Stimulated activated CD4-positive, alpha-beta T cell treated with anti-CD3 and anti-CD28 coated beads, Interleukin-4, amount 100 ng/mL, for 4 hours (primary cell): ENCODE measurements at places on chromosomes 13 and 19.

DNA sequence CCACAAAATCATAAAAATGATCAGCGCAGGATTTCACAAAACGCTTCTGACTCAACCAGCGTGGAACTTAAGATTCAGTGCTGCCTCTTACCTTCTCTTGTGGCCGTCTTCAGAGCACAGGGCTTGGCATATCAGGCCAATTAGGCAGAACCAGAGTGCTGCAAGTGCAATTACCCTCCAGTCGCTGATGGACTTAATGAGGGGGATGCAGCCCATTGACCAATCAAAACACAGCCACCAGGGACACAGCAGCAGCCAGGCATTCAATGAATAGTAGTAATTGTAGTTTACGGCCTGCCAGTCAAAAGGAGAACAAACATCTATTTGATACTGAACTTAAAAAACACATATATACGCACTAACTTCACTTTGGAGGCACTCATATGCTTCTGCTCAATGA lies 38.2 kb downstream of the TMTC4 start:
- no peak for DNase-seq

GRCh38 chr19:29841209-29841558 lies 29.4 kb downstream of the CCNE1 start:
- DNase-seq: no peak

- DNase-seq: no peak
Observed at GRCh38 chr19:57803594-57804325, 11.0 kb downstream of the ZNF552 start.

DNA sequence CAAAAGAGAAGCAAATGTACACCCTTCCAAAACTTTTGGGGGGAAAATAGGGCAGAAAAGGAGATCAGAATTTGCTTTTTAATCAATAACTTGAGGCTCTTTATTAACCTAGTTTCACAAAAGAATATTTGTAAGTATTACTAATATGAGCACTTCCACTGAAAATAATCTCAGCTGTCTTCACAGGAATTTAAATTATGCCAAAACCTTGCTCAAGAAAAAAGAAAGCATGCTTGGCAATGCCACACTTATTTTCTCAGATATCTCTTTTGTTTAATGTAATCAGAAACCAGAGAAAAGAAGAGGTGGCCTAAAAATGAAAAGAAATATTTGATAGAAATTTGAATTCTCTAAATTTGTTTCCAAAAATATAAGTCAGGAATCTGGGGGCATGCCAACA lies 234.9 kb upstream of the GPC6 start:
- DNase-seq: no peak

DNA sequence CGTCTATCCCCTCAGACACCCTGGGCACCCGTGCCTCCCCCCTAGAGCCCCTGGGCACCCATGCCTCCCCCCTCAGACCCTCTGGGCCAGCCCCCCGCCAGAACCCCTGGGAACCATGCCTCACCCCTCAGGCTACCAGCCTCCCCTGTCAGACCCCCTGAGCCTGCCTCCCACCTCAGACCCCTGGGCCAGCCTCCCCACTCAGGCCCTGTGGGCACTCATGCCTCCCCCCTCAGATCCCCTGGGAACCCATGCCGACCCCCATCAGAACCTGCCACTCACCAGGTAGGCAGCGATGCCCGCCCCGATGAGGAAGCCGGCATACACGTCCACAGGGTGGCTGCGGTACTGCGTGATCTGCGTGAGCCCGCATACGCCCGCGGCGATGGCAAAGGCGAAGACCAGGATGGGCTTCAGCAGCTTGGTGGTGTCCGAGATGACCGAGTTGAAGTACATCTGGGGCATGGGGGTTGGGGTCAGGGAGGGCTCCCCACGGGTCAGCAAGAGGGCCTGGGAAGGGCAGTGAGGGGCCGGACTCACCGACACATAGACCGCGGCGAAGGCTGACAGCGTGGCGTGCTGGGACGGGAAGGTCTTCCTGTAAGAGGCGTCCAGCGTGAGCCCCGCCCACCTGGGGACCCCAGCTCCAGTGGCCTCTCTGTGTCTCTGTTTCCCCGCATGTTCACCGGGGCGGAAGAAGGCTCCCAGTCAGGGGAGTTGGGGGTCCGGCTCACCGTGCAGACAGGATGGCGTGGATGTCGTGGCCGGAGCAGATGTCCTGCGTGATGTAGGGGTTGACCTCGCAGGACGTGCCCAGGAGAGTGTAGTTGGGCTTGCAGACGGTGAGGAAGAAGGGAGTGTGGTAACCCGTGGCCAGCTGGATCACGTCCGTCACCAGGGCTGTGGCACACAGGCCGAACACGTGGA lies 7.3 kb downstream of the PLPPR3 start:
- DNase-seq: no peak

GRCh38 chr19:42323852-42324654 lies 1.4 kb upstream of the MEGF8 start:
- peak; percentile 8 for DNase-seq

- no peak for DNase-seq
Observed at GRCh38 chr19:22286151-22286810, at the start of gene ZNF729. ZNF729 (plus strand) TSS chr19:22286441; CDS start chr19:22286526, 85 bp downstream.

- DNase-seq: peak; percentile 38
Observed at GRCh38 chr19:5828661-5829566, 10.6 kb downstream of the FUT6 start.

DNA sequence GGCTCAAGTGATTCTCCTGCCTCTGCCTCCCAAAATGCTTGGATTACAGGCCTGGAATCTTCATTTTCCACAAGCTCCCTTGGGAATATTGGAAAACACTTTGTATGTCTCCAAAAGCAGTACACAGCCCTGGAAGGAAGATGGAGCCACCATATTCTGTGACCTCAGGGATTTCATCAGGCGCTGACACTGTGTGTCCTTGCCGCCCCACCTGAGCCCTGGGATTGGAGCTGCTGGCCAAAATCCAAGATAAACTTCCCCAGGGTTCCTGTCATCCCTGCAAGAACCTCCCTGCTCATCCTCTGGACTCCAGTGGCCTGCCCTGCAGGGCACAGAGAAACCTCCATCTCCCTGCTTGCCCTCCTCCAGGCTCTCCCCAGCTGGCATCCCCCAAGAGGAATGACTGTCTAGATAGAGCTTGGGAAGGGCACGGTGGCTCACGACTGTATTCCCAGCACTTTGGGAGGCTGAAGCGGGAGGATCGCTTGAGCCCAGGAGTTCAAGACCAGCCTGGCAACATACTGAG lies 1.3 kb upstream of the GNG7 start:
- DNase-seq: no peak

DNA sequence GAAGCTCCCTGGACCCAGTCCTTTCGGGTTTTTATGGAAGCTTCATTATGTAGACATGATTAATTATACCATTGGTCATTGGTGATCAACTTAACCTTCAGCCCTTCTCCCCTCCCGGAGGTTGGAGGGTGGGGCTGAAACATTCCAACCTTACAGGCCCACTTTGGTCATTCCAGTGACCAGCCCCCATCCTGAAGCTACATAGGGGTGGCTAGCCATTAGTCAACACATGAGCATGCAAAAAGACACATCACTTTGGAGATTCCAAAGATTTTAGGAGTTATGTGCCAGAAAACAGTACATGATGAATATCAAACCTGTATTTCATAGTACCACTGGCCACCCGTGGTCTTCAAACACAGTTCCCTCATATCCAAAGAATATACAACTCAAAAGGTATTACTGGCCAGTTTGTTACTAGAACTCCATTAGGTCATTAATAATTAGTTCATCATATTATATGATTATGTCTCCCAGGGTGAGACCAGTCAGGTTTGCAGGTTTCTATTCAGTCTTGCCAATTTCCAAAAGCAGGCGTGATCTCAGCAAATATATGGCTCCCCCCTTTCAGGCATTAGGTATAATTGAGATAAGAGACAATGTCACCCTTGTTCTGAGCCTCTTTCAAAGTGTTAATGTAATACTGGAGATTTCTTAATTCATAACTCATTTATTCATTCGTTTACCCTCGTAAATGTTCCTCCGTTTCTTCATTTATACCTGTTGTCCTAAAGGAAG lies 11.1 kb downstream of the PPP5C start:
- no peak for DNase-seq

- no peak for DNase-seq
Observed at GRCh38 chr13:27972478-27972820, 3.3 kb upstream of the CDX2 start.

DNA sequence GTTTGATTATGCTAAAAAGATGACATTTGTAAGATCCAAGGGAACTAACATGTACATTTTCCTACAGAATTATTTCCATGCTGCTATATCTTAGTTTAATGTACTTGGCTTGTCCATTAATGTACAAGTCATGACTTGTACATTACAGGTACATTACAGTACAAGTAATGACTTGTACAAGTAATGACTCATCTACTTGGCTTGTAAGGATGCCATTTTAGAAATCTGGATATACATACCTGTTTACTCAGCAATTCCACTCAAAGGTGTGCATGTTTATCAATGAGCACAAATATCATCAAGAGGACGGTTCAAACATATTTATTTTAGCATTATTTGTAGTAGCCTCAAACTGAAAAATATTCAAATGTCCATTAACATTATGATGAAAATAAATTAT lies 87.0 kb upstream of the TRPC4 start:
- DNase-seq: no peak

- DNase-seq: no peak
Observed at GRCh38 chr13:43433691-43434141, 353.1 kb downstream of the ENOX1 start.

GRCh38 chr13:21009036-21009435 lies 52.4 kb downstream of the LATS2 start:
- DNase-seq: no peak

DNA sequence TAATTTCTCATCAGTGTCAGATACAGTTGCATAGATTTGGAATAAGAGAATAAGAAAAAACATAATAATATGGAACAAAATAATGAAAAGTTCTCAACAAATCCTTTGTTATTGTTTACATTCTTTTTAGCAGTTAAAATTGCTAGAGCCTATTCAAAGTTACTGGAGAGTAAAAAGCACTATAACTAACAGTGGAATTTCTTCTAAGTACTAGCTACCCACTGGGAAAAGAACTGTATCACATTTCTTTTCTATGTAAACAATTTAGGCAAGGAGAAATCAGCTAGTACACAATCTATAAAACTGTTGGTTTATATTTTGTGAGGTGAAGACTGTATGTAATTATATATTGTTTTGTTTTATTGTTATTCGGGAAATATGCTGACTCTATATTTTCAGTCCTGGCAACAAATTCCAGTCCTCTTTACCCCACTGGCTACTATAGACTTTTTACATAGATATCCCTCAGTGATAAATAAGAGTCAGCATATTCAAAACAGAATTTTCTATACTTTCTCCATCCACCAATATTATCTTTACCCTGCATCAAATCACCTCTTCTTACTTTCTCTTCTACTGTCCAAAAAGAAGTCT lies 222.0 kb downstream of the PCDH9 start:
- DNase-seq: no peak

GRCh38 chr13:64090311-64090710 lies 2674.7 kb upstream of the PCDH20 start:
- no peak for DNase-seq

DNA sequence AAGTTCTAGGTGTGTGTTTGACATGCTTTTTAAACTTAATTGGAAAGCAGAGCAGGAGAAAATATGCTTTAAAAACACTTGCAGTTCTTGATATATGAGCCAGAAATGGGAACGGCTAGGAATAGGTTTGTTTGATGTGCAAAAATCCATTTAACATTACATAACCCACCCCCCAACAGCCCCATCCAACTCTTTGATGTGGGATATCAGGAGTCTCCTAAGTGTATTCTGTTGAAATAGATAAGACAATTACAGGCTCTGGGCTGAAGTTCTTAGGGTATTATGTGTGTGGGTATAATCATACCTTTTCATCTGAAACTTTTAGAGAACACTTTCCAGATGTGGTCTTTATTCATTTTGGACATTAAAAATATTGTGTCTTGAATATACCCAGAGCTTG lies 240.4 kb upstream of the CSNK1A1L start:
- no peak for DNase-seq

DNA sequence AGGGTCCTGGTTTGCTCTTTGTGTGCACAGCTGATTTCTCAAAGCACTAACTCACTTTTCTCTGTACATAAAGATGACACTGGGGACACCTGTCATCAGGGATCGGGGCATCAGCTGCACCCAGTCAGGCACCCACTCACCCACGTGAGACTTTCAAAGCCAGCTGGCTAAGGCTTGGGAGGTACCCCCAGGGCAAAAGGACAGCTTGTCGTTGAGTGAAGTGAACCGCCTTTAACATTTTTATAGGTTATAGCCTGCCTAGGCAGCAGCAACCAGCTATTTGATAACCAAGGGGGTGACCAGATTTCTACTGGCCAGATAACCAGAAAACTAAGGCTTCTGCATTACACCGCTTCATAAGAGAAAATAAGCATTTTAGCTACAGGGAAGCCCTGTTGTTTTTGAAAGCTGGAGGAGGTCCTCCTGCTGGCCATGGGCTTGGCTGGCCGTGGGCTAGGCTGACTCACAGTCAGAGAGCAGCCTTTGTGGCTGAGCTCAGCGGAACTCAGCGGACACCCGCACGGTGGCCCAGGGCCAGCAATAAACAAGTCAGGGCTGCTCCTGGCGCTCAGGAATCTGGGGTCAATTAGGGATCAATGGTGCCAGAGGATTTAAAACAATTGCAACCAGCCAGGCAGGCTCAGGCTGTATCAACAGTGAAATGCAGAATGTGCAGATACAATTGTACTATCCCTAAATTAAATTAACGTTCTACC lies 57.1 kb downstream of the ALOX5AP start:
- DNase-seq: no peak
